Femur (tissue), 1 donor: ENCODE measurements at places on chromosomes 13 and 19.

- DNase-seq = no peak
These were observed 216.1 kb upstream of the TMTC4 start for GRCh38 chr13:100890645-100891044.

DNA sequence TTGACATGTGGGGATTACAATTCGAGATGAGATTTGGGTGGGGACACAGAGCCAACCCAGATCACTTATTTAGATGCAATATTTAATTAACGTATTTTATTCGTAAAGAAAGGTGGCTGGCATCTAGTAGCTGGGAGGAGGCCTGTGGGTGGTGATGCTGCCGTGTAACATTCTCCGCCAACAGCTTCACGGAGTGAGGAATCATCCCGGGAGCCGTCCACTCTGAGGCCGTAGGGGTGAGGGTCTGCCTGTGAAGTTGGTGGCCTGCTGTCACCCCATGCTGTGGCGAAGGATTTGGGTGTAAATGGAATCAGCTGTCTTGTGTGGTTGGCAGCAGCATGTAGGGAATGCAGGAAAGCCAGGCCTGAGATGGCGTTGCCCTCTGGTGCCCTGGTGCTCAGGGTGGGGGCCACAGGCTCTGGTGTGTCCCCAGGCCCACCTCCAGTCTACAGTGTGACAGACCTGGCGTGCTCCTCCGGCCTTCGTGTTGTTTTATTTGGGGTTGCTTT is 3.3 kb upstream of the TEX29 start:
- no peak for DNase-seq

GRCh38 chr13:108031865-108032264 is 183.5 kb downstream of the LIG4 start:
- DNase-seq = no peak

DNA sequence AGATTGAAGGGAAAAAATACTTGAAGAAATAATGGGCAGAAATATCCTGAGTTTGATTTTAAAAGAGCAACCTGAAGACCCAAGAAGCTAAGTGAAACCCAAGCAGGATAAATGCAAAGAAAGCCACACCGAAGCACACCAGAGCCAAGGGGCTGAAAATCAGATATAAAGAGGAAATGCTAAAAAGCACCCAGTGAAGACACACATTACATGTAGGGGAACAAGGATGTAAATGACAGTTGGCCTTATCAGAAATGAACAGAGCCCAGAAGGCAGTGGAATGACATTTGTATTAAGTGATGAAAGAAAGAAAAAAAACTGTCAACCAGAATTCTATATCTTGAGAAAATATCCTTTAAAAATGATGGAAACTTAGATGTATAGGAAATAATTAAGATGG is 139.1 kb downstream of the SLC7A1 start:
- no peak for DNase-seq

DNA sequence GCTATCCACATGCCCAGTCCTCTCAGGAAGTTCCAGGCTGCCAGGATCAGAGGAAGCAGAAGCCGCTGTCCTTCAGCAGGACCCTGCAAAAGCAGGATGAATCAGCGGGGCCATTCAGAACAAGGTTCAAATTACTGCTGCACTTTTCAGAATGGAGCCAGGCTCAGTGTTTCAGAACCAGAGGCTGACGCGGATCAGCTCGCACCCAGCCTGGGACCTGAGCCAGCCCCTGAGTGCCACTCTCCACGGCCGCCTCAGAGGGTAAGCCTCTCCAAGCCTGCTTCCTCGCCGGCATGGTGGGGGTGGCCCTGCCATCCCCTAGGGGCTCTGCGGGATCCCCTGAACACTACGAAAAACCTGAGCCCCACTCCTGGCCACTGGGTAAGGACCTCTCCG is 24.7 kb downstream of the RASA3 start:
- DNase-seq = peak; percentile 61

DNA sequence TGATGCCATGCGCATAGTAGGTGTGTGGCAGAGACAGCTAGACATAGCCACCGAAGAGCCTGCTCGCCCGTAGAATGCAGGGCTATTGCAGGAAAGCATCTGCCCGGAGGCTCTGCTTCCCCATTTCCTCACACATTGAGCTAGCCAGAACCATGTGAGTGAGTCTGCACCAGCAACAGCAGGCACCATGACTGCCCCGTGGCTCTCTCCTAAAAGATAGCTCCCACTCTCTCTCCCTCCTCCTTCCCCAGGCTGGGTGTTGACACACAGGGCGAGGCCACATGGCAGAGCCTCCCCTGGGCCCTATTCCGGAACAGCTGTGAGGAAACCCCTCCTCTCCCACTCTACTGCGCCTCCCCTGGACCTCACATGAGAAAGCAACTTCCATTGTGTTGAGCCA is 52.3 kb upstream of the ATP12A start:
- DNase-seq = no peak

GRCh38 chr13:48214519-48215121 is 18.4 kb upstream of the ITM2B start:
- DNase-seq = no peak

DNA sequence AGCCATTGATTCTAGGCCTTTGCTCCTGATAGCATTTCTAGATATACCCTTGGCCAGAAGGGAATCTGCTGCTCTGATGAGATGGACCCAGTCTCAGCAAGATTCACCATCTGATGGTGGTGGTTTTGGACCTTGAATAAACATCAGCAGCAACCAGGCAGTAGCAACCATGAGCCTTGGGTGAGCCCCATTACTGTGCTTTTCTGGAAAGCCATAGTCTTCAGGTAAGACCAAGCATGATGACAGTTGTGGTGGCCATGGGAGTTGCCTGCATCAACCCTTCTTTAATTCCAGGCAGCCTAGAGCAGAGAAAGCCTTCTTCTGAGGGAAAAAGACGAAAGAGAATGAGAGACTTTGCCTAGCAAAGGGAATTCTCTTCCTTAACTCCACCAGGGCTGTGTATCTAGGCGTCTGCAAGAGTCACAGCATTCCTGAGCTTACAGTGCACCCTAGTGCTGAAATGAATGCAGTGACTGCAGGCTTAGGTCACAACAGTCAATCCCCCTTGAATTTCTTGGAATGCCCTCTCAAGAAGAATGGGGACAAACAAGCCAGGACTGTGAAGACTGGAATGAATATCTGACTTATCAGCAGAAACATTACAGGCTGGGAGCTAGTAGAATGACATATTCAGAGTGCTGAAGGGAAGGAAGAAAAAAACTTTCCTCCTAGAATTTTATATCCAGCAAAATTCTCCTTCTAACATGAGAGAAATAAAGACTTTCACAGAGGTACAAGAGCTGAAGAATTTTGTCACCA is 942.4 kb upstream of the PCDH20 start:
- DNase-seq = peak; percentile 35

DNA sequence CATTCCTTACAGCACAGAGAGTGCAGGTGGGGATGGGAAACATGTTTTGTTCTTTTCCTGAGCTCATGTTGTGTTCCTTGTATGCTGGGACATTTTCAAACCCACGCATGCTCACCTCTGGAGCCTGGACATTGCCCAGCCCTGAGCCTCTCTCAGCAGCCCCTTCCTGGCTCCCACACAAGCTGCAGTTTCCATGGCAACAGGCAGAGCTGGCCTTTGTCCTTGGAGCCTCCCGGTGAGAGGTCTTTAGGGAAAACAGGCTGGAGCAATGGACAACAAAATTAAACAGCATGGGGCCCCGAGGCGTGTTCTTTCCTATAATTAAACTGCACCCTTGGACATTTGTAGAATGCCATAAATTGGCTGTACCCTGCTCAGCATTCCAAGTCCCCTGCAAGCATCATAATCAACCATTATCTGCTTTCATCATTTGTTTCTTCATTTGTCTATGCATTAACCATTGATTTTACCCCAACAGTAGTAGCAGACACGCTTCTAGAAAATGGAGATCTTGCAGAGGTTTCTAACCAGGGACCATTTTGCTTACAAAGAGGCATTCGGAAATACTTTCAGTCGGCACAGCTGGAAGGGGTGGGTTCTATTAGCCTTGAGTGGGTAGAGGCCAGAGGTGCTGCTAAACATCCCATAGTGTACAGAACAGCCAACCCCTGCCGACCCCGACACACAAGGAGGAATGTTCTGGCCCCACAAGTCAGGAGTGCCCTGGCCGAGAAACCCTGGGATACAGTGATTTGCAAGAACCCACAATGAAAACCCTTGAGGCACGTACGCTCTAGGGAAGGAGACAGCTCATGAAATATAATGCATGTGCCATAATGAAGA is 133.4 kb upstream of the PEG3 start:
- DNase-seq = peak; percentile 48

DNA sequence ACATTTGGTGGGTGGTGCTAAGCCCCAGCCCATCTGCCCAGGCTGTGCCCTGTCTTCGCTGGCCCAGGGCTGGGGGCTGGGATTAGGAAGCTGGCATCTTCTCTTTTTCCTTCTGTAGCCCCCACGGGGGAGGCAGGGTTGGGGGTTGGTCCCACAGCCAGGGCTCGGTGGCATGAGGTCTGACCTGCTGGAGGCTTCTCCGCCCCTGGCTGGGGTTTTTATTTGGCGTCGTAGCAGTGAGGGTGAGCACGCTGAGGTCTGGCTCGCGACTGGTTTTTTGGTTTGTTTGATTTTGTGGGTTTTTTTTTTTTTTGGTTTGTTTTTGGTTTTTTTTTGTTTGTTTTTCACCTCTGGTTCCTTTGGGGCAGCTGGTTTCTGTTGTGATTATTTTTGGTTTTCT is 14.7 kb downstream of the ZNF574 start:
- DNase-seq = no peak

GRCh38 chr13:65606622-65607021 is 1623.5 kb downstream of the PCDH9 start:
- no peak for DNase-seq

GRCh38 chr13:74289107-74289506 is 154.9 kb upstream of the KLF12 start:
- DNase-seq = no peak

DNA sequence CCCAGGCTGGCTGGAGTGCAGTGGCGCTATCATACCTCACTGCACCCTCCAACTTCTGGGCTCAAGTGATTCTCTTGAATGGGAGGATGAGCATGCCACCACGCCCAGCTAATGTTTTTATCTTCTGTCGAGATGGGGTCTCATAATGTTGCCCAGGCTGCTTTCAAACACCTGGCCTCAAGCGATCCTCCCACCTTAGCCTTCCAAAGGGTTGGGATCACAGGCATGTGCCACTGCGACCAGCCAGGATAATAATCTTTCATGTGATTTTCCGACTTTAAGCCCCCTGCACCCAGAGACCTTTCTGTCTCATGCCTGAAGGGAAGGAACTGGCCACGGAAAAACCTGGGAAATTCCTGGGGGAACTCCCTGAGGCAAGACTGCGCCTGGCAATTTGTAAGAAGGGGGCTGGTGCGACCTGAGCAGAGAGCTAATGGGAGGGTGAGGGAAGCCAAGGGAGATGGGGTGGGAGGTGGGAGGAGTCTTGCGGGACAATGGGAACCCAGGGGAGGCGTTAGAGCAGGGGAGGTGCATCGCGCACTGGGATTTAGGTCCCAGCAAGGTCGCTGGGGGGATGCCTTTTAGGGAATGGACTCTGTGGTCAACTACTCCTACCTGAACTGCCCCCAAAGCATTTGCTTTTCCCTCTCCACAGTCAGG is 1.2 kb upstream of the CCDC124 start:
- no peak for DNase-seq

- DNase-seq = no peak
These were observed 42.2 kb upstream of the KCTD4 start for GRCh38 chr13:45243077-45243476.

DNA sequence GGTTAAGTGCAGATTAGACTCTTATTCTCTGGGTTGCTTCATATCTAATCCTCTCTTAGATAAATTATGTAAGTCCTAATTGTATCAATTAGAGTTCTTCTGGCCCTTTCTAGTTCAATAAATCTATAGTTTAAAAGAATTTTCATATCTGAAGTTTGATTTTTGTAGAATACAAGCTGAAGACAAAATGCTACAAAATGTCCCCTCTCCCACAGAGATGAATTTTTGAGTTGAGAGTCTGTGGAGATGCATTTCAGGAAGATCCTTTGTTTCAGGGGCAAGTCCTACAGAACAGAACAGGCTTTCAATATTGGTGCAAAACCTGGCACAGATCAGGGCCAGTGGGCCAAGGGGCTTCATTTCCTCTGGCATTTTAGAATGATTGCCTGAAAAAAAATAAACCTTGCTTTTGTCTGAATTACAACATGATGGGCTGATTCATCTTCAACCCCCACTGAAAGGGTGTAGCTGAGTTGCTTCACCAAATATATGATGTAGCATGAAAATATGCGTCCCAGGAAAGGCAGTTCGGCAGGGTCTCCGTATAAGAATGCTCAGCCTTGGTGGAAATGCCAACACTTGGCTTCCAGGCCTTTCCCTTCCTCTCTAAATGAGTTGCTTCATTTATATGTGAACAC is 6.4 kb upstream of the IPO5 start:
- DNase-seq = no peak

GRCh38 chr13:66556306-66556705 is 673.8 kb downstream of the PCDH9 start:
- DNase-seq = no peak

DNA sequence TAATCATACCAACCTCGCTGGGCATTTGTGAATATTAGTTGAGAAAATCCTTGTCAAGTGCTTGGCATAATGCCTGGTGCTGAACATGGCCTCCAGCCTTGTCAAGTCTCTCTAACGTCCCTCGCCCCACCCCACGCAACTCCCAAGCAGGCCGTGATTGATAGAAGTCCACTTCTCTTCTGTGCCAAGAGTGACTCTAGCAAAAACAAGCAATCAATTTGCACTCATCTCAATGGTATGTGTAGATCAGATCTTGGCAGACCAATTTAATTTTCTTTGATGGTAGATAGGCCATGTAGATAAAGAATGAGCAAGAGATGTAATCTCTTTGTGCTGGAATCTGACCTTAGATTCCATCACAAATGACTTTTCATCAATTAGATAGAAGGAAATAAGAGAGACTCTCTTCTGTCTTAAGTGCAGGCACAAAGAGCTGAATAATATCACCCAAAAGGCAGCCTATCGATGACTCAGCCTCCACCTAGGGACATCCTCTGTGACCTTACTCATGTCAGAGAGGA is 31.0 kb upstream of the KATNAL1 start:
- no peak for DNase-seq

DNA sequence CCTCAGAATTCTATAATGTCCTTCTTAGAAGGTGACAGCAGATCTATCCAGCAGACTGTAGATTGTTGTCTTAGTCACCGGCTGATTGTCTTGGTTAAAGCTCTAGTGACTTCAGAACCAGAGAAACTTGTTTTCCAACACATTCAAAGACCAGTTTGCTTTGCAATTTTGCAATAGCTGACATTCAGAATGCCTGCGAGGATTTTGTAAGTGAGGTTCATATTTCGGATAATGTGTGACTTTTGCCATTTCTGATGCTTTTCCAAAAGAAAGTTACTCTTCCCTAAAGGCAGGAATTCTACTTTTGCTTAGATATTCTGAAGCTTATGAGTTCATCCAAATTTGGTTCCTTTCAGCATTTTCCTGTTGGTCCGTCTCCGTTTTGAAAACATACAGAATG is 13.2 kb downstream of the SPINT2 start:
- no peak for DNase-seq

DNA sequence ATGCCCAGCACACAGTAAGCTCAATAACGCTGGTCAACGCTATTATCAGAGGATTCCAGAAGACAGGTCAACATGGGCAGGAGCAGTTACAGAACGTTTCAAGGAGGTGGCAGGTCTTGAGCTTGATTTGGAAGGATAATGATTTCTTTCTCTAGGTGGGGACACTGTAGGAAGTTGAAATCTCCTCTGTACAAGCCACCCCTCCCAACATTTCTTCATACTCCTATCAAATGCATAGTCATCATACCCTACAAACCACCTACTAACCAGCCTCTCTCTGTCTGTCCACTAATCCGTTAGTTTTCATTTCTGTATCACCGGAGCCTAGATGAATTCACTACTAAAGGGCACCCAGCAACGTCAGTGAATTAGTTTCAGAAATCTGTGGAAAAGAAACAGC is 1.3 kb downstream of the ATP7B start:
- no peak for DNase-seq

- peak; percentile 61 for DNase-seq
These were observed 442 bp upstream of the FGF14 start for GRCh38 chr13:102402290-102402689.
